Motor neuron (in vitro differentiated cells): ENCODE measurements at places on chromosomes 1 and 21. TPM values are rescaled to one million over a fixed set of nuclear protein-coding genes. Genes with fewer than 3 reads are reported as not detected.

DNA sequence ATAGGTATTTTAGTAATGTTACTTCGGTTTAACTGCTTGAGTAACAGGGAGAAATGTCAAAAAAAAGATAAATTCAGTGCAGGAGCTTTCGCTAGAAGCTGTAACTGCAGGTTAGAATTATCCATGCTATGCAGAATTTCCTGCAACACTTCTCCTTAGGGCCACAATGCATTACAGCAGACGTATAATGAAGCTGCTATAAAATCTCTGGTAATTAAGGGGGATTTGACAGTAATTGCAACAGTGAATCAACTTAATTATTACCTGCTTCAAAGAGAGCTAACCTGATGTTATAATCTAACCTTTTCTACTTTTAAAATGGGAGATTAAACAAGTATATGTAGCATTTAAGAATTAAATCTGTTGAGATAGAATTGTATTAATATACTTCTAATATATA is 92.6 kb downstream of the ATG4C start:
- ATAC-seq, result no peak

DNA sequence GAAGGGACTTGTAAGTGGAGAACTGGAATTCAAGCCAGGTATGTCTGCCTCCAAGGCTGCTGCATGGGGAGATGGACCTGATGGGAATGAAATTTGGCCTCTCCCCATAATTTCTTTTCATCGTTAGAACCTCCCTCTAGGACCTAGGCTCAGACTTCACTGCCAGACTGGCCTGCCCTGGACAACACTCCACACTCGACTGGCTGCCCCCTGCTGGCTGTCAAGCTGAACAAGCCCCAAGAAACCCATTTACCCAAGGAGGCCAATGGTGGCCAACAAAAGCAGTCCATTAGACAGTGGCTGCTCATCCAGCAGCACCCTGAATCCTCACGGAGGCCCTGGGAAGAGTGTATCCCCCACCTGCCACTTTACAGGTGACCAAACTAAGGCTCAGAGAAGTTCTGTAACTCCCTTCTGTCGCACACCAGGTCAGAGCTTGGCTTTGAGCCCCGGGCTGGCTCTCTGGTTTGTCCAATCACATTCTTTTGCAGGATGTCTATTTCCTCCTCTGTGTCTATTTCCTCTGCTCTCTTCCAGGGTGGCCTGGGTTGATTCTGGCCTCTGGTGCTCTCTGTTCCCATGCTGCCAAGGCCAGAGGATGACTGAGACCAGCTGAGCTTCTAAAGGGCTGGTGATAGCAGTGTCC is 3.8 kb downstream of the RNF186 start:
- ATAC-seq, result peak; percentile 73

GRCh38 chr21:42632771-42633690 is 20.4 kb upstream of the PDE9A start:
- ATAC-seq, result no peak

DNA sequence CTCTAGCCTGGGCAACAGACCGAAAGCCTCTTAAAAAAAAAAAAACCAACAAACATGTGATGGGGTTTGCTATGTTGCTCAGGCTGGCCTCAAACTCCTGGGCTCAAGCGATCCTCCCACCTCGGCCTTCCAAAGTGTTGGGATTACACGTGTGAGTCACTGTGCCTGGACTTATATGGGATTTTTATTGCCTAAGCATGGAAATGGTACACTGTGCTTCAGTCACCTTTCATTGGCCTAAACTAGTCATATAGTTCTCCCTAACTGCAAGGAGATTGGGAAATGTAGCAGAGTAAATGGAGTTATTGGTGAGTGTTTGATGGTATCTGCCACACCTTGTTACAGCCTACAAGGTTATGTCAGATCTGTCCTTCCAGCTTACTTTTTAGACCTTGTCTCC is 17.2 kb upstream of the MEF2D start:
- no peak for ATAC-seq

DNA sequence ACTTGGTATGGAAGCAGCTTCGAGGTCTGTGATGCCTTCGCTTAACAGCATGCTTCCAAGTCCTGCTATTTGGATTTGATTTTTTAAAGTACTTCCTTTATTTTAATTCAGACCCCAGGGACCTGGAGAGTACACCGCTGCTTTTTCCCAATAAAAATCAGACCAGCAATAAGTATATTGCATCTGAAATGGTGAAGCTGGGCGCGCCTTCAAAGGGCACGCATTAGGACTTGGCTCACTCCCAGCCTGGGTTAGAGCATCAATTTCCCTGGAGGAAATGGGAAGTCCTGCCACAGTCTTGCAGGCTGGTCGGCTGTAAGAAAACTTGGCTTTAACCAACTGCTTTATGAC is 325.1 kb downstream of the RRAGC start:
- ATAC-seq, result no peak

DNA sequence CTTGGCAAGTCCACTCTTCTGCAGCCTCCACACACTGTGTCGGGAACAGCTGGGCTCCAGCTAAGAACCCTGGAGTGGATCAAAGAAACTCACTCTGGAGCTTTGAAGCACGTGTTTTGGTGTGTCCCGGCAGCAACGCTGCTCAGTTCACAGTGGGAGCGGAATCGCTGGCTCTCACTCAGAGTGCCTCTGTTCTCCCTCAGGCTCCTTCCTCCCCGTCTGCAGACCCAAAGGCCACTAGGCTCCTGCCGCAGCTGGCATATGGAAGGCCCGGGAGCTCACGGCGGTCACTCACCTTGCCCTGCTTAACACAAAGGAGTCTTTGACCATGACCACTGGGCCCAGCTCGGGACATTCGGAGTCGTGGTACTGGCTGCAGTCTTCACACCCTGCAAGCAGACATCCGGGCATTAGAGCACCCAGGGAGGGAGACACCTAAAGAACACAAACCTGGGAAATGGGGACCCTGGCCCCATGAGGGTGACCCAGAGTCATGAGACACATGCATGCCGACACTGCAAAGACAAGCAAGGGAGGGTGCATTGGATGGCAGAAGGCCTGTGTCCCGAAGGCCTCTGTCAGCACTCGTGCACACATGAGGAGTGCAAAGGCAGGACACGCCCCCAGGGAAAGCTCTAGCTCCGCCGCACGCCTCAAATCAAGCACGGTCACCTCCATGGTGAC is 19.7 kb downstream of the PRDM15 start:
- no peak for ATAC-seq

DNA sequence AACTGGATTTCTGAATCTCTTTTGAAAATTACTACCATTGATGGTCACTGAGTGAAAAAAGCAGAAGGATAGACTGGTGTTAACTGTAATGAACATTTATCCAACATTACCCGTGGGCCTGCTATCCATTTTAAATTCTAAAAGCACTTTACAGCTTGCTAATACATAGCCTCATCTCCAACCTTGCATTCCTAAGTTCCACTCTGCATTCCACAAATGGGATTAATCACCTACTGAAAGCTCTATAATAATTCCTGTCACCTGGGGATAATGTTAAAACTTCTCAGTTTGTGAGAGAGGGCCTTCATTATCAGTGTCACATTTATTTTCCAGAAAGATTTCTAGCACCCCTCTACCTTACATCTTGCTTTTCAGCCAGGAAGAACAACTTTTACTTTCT is 38.2 kb downstream of the PTPRC start:
- no peak for ATAC-seq

GRCh38 chr1:228259951-228260350 is 52.1 kb downstream of the OBSCN start:
- ATAC-seq, result no peak

DNA sequence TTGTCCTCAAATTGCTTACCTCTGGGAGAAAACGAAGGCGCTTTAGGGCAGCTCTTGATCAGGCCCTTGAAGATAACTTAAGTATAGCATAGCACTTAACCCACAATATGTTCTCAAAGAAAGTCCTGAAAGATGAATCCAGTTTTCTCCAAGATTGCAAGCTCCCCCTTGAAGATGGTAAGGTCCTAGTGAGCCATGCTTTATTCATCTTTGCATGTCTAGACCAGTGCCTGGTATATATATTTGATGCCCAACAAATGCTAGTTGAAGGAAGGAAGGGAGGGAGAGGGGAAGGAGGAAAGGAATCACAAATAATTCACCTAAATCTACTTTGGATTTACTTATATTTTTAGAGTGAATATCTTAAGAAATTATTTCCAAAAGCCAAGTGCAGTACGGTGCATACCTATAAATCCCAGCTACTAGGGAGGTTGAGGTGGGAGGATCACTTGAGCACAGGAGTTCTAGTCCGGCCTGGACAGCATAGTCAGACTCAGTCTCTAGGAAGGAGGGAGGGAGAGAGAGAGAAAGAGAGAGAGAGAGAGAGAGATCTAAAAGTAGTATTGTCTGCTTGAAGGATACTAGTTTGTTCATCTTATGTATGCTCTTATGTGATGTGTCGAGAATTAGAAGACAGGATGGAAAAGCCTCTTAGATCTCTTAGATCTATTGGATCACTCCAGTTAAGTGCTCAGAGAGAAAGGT is 25.0 kb downstream of the PBX1 start:
- no peak for ATAC-seq

SMCP gene
- not detected in 2 replicates for total RNA-seq

ORC1 gene
- total RNA-seq, result 1.2 and 1.5 TPM in 2 replicates

AQP10 gene
- 0.25 and 0.32 TPM in 2 replicates for total RNA-seq

CNN3 gene
- 46.5 and 48.0 TPM in 2 replicates for total RNA-seq

LRRC53 gene
- not detected in 2 replicates for total RNA-seq
